NCI-H1930 (cell line): ENCODE measurements at places on chromosomes 5 and 9.

DNA sequence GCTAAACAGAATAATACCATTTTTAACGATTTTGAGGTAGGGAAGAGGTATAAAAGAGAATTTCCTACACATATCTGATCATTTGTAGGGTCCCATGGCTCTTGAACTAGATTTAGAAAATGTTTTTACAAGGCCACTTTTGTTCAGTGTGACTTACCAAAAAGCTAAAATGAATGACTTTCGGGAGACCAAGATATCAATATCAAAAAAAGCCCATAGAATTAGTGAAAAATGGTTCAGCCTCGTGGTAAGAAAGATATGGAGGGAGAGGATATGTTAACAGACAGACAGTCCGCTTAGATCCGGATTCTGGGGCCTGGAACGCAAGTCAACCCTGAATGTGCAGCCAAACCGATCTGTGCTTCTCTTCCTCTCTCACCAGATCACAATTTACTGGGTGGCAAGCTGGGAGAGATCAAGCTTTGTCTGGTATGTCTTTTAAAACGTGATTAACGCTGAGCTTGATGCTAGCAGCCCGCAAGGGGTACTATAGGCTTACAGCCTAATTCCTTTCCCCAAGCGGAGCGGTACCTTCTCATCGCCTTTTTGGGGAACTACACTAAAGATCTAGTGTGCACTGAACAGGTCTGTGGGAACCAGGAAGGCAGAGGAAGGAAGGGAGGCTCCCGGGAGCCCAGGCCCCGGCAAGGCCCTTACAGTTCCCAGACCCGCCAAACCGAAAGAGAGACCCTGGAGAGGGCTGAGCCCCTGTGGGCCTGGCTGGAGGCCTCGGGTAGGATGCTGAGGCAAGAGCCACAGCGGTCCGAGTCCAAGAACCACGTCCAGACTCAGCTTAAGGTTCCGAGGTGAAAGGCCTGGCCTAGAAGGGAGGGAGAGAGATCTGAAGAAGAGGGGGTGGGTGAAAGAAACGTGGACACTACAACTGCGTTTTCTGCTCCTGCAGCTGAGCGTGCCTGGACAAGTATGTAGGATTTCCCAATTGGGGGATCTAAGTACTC lies 2.9 kb downstream of the NR2F1-AS1 start:
- no peak for DNase-seq

DNA sequence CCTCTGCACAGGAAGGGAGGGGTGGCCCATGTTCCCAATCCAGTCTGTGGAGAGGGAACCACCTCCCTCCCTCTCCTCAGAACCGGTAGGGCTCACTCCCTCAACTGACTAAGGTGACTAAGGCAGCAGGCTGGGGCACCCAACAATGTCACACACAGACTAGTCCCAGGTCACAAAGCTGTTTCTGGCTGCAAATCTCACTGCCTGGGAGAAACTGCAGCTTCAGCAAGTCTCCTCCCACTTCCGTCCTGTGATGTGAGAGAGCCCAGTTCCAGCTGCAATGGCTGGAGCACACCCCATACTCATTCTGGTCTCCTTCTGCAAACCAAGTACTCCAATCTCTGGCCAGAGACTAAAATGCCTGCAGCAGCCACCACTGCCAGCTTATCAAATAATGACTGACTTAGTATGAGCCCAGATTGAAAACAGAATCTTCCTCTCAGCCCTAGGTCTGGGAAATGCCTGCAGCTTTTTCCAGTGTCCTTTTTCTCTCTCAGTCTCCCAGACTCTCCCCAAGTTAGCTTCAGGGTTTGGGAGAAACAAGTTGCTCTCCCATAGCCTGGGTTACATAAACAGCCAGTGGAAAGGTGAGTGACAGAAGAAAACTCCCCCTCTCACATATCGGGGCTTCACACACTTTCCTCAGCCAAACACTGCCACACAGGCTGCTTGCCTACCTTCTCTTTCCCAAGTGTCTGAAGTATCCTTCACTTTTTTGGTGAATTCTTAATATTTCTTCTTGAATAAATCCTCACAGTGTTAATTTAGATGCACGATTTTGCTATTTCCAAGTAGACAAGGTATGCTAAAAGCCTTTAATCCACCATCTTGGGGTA lies 247.4 kb upstream of the RASA1 start:
- DNase-seq, result no peak

DNA sequence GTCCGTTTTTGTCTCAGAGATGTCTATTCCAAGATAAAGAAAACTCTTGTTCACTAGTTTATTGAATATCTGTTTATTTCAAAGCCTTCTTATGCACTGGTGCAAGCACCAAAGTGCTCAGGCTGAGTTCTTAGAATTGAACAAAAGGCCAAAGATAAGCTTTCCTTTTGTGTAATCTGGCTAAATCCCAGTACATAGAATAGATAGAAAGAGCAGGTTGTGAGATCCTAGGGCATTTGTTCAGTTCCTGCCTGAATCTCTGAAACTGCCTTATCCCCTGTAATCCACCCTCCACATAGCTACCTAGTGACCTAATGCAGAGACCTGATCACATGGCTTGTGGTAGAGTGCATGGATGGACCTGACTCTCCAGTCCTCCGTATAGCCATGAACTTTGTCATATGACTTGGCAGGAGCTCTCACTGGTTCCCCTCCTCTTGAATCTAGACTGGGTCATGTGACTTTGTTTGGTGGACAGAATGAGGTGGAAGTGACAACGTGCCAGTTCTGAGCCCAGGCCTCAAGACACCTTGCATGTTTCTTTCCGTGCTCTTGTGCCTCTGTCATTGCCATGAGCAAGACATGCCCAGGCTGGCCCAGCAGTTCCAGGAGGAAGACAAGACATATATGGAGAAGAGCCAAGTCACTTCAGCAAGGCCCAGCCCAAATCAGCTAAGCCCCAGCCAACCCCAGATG lies 139.3 kb upstream of the SHB start:
- DNase-seq, result no peak

- DNase-seq, result no peak
Observed at GRCh38 chr5:73392775-73393174, 55.8 kb downstream of the FOXD1 start.

- no peak for DNase-seq
Observed at GRCh38 chr5:43367453-43367852, 44.7 kb downstream of the CCL28 start.

DNA sequence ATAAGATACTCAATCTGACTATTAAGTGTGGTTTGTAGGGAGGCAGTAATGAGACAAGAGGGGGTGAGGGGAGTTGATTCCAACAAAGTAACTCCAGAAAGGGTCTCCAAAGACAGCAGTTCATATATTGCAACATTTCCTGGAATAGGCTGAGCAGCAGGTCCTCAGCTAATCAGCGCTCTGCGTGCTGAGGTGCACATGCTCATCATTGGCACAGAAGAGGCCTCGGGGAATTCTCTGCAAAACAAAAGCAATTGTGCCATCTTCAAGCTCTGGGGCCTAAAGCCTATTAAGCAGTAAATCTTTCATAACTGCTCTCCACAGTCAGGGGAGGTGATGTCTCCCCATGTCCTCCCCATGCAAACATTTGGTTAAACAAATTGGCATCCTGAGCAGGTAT lies 357.3 kb downstream of the SPOCK1 start:
- DNase-seq, result peak; percentile 15

GRCh38 chr9:137647096-137647714 lies 28.4 kb downstream of the EHMT1 start:
- no peak for DNase-seq

DNA sequence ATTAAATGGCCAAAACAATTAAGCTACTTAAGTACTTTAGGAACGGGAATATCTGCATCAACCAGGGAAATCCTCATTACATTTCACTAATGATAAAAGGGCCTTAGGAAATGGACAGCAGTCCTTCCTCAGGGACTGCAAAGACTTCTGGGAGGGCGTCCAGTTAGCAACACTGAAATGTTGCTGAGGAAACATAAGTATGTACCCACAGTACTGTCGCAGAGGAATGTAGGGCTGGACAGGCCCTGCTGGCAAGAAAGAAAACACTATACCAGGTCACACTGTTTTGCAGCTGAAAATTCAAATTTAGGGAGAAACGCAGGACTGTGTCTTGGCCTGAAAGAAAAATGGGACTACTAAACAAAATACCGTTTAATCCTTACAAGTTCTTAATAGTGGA lies 1.3 kb downstream of the C5orf15 start:
- no peak for DNase-seq

DNA sequence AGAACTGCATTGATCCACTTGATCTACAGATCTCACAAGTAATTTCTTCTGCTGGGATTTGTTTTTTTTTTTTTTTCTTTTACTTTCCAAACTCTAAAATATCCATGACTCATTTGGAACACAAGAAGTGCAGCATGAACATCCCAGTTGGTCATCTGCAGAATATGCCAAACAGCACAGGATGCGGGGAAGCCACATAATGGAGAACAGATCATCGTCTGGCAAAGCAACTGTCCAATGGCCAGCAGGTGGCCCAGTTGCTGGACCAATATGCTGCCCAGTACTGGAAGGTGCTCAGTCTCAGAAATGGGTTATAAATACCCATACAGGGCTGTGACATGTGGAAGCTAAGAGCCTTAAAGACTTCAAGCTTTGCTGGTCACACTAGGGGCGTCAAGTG lies 221.3 kb upstream of the TAS2R1 start:
- no peak for DNase-seq

DNA sequence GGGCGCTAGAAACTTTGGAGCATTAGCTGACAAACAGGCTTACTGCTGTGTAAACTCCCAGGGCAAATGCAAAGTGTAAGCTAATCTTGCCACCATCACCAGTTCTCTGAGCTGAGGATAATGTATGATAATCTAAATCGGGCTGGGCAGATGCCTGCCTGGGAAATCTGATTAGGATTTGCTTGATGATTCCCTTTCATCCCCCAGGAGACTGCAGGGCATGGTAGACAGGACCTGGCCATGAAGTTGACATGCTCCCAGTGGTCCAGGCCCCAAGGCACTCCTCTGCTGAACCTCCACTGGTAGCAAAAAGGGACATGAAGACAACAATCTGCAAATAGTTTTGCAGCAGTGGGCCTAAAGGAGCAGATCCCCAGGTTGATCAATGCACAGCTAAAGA lies 317.5 kb downstream of the SPOCK1 start:
- no peak for DNase-seq

- DNase-seq, result no peak
Observed at GRCh38 chr9:25703701-25704357, 25.6 kb upstream of the TUSC1 start.

- DNase-seq, result no peak
Observed at GRCh38 chr5:112024221-112024620, 267.2 kb upstream of the NREP start.

DNA sequence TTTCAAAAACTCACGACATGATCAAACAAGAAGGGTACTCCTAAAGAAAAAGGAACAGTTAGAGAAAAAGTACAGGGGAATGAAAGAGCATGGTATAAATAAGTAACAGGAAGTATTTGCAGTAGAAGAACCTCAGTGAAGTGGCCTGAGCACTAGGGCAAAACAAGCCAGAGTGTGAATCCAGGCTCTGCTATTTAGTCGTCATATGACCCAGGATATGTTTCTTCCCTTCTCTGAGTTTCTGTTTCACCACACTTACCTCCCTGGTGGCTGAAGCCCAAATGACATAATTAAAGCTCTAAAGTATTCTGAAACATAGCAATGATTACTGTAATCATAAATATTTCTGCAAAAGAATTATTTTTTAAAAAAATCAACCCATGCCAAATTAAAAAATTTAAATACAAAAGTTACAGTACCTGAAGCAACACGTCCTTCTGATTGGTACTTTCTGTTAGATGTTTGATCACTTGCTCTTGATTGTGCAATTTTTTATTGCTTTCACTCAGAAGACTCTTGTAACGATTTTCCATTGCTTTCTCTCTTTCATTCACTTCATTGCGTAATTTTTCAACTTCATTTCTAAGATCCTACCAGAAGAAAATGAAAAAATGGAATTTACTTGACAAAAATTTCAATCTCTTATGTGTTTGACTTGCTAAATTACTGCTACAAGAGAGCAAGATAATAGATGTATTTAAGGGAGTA lies 88.9 kb downstream of the CDK5RAP2 start:
- DNase-seq, result no peak
